ENCODE measurements at places on chromosomes 2 and 18.

- no peak for DNase-seq
Observed at GRCh38 chr18:25229920-25230319, 122.0 kb downstream of the ZNF521 start.

GRCh38 chr2:85022232-85022631 lies 51.3 kb downstream of the KCMF1 start:
- no peak for DNase-seq

DNA sequence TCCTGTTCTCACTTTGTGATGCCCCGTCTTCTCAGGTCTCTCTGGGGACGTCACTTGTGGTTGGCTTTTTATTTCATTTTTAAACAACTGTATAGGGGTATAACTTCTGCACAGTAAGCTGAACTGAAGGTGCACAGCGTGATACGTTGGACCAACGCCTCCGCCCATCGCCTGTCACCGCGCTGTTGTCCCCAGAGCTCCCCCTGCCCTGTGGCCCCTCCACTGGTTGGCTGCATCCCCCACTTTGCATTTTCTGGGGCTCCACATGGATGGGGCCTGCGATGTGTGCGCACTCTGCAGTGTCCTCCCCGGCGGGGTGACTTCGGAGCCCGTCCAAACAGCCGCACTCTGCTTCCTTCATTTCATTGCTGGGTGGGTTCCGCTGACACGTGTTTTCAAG lies 14.3 kb downstream of the GPR35 start:
- DNase-seq, result no peak

GRCh38 chr2:182242609-182243008 lies 184.2 kb downstream of the PDE1A start:
- no peak for DNase-seq

GRCh38 chr18:76914314-76914713 lies 92.0 kb downstream of the ZNF236 start:
- no peak for DNase-seq

GRCh38 chr2:1371082-1371481 lies 42.2 kb upstream of the TPO start:
- no peak for DNase-seq

- DNase-seq, result no peak
Observed at GRCh38 chr2:120985997-120986651, 250.5 kb downstream of the GLI2 start.

DNA sequence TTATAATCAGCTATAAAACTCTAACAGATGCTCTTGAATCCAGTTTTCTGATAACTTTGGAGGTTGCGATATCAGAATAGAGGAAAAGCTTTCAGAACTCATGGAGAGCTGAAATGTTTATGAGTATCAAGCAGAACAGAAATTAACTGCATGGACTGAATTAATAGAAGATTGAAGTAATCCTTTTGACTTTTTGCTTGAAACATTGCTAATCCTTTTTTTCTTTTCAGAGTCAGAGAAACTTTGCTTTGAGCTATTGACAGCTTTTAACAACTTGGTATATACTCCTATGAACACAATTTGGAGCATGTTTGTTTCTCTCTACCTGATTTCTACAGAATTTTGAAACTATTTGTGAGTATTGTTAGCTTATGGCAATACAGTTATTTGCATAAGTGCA lies 1254.8 kb downstream of the LRP1B start:
- DNase-seq, result no peak

DNA sequence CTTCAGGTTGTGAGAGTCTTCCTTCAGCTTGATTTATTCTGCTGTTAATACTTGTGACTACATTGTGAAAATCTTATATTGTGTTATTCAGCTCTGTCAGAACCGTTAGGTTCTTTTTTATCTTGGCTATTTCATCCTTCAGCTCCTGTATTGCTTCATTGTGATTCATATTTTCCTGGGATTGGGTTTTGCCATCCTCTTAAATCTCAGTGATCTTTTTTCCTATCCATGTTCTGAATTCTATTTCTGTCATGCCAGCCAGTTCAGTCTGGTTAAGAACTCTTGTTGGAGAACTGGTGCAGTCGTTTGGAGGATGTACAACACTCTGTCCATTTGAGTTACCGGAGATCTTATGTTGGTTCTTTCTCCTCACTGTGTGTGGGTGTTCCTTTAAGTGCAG lies 19.1 kb downstream of the MSTN start:
- no peak for DNase-seq

- DNase-seq, result no peak
Observed at GRCh38 chr2:178070824-178071223, 1.8 kb downstream of the PDE11A start.

- DNase-seq, result no peak
Observed at GRCh38 chr18:57864615-57865121, 61.6 kb upstream of the ATP8B1 start.

GRCh38 chr2:98060277-98060676 lies 26.7 kb upstream of the VWA3B start:
- DNase-seq, result no peak

DNA sequence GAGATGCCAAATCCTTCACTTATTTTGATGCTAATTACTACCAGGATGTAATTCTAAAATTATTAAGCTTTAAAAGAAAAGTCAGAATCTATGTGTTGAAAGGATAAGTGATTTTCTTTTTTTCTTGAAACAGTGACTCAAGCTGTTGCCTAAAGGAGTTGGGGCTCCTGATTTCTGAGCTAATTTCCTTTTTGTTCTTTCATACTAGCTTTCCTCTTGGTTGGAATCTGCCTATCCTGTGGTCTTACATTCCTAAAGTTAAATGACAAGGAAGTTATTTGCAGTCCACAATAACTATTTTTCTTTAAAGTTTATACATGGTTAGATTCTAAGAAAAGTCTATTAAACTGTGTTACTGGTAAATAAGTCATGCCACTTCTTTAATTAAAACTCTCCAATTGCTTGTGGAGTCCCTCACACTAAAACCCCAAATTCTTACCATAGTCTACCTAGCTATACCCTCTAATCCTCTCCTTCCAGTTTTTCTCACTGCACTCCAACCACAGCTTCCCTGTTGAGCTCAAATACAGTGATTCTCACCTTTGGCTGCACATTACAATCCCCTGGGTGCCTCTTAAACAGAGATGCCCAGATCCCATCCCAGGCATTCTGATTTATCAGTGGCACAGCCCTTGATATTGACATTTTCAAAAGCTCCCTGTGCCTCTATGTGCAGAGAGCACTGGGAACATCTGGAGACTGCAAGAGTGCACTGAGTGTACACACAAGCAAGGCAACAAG lies 63.3 kb upstream of the EFEMP1 start:
- no peak for DNase-seq

GRCh38 chr2:62467100-62467474 lies 38.9 kb downstream of the TMEM17 start:
- no peak for DNase-seq

DNA sequence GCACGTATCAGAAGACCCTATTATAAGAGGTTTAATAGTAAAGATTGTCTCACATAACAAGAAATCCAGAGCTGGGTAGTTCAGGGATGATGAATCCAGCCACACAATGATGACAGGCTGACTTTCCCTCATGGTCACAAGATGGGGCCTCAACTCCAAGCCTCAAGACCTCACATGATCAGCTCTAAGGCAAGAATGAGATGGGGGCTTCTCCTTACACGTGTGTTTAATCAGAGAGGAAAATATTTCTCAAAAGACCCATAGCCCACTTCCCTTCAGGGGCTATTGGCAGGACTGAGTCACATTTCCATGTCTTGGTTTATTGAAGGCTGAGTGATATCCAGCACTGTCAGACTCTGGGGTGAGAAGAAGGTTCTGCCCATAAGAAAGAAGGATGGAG lies 100.2 kb upstream of the FOSL2 start:
- no peak for DNase-seq

DNA sequence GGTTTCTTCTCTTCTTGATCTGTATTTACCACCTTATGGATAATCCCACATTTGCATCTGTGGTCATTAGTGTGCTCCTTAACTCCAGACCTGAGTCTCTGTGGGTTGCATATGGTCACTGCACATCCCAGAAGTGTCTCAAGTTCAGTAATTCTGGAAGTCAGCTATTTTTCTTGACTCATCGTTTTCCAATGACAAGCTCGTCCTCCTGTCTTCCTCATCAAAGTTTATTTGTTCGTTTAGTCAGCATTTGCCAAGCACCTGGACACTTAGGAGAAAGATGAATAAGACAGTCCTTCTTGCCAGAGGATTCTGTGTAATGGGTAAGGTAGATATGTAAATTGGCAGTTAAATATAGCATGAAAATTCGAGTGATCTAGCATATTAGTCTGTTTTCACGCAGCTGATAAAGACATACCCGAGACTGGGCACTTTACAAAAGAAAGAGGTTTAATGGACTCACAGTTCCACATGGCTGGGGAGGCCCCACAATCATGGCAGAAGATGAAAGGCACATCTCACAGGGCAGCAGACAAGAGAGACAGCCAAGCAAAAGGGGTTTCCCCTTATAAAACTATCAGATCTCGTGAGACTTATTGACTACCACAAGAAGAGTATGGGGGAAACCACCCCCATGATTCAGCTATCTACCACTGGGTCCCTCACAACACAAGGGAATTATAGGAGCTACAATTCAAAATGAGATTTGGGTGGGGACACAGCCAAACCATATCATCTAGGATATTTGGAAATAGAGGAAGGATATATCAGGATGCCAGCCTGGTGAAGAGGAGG lies 19.4 kb downstream of the FASTKD2 start:
- no peak for DNase-seq

- no peak for DNase-seq
Observed at GRCh38 chr2:235614176-235614860, 120.5 kb downstream of the AGAP1 start.

- no peak for DNase-seq
Observed at GRCh38 chr2:9755008-9755407, 88.3 kb upstream of the TAF1B start.

DNA sequence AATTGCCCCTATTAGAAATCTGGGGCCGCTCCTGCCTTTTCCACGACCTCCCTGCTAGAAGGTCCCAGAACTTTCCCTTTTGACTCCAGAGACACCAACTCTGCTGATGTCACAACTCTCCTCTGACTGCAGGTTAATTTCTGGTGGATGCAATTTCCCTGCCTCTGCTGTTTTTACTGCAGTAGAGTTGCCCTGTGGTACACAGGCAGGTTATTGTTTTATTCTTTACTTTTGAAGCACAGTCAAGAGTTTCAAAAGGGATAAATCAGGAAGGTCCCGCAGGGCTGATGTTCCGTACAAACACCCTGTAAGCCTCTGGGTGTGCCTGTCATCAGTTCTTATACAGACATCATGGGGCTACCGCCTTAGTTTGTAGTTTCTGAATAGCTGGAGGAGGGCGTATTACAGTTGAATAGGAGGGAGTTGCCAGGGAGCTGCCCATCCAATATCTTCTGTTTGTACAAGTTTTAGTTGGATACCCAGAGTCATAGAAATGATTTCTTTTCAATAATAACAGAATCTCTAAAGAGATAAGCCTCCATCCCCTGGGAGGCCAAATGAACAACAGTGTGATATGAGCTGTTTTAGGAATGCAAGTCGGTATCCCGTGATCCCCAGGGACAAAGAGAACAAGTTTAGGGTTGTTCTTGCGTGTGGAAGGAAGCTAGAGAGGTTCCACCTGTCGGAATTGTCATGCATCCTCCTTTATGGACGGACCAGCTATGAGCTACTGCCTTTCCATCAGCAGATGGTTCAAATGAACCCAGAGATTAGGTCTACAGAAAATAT lies 108.4 kb upstream of the COPS8 start:
- DNase-seq, result no peak

DNA sequence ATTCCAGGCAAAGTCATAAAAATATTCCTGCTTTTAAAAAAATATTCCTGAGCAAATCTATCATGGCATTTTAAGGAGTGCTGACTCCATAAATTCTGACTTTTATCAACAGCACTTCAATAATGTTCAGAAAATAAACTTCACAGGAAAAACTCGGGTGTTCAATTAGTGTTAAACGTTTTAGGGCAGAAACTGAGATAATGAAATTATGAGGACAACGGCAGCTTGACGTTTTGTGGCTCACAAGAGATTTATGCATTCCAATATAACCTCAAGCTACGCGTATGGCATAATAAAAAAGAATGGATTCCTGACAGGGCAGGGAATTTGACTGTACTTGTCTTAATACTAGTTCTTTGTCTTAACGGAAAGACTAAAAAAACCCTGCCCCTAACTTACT lies 133.2 kb downstream of the ICOS start:
- no peak for DNase-seq

GRCh38 chr18:49926106-49926745 lies 112.9 kb upstream of the ACAA2 start:
- DNase-seq, result no peak
